ENCODE measurements at places on chromosomes 5 and 9.

- no peak for DNase-seq
Observed at GRCh38 chr5:176530393-176530982, 6.7 kb downstream of the RNF44 start.

DNA sequence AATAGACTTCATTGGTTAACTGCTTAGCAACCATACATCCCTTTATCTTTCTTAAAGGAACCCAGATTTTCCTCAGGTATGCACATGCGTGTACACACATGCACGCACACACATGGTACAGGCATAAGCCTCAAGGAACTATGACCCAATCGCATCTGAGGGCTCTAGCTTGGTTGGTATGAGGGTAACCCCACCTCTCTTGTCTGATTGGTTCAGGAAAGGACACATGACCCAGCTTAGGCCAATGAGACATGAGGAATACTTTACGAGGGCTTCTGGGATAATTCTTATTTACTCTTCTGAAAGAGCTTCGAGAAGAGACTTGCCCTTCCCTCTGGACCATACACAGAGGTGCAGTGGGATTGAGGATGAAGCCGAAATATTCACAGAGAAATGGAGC, 141.9 kb downstream of the FRMD3 start:
- DNase-seq, result no peak

- DNase-seq, result no peak
Observed at GRCh38 chr9:129166623-129167557, 11.2 kb downstream of the IER5L start.

DNA sequence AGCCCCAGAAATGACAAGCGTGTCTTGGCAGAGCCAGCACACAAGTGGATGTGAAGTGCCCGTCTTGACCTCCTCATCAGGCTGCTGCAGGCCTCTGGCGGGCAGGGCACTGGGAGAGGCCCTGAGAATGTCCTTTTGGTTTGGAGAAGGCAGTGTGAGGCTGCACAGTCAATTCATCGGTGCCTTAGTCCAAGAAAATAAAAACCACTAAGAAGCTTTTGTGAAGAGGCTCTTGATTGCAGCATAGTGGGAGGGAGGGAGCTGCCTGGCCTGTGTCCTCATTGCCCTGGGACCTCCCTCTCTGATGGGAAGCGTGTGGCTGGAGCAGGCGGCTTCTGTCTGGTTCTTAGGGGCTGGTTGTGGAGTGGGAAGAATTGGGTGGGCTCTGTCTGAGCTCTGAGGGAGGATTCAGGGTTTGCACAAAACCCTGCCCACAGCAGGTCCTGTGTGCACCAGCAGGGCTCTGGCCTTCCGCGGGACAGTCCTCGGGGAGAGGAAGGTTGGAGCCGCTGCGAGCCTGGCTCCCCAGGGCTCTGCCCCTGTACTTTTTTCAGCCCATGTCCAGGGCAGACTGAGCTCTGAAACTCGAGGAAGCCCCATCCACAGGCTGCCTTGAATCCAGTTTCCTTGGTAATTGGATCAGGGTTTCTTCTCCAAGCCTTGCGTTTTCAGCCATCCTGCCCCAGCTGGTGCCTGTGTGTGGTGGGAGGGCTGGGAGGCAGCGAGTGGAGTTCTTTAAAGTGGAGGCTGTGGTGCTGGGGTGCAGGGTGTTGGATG, 1.1 kb downstream of the HRCT1 start:
- DNase-seq, result no peak

- DNase-seq, result no peak
Observed at GRCh38 chr5:68265347-68265746, 49.8 kb downstream of the PIK3R1 start.

DNA sequence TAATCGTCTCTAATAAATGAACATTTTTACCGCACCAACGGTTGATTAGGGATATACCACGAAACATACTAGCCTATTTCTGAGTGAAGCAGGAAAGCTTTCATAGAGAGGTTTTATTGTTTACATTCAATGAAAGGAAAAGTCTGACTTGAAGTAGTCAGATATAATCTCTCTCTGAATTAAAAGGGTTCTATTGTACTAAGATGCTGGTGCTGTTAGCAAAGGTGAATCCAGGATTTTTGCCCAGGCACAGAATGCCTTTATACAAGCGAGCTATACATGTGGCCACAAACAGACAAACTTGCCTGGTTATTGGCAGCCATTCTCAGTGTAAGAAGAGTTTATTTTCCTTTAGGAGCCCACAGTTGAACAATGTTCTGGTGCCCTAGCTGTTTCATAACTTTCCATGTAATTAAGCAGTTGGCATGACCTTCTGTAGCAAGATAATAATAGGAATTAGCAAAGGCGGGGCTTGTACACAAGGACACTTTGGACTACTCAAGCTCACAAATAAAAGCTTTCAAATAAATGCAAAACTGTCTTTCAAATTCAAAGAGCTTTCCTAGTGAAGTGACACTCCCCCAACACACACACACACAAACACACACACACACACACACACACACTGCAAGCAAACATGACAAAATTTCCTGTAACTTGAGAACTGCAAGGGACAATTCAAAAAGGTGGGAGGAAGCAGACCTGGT, 198.7 kb upstream of the MAP3K1 start:
- DNase-seq, result no peak

GRCh38 chr9:91992461-91993041, 42.5 kb upstream of the ROR2 start:
- DNase-seq, result no peak

- DNase-seq, result no peak
Observed at GRCh38 chr5:126198531-126198930, 224.7 kb upstream of the GRAMD2B start.

DNA sequence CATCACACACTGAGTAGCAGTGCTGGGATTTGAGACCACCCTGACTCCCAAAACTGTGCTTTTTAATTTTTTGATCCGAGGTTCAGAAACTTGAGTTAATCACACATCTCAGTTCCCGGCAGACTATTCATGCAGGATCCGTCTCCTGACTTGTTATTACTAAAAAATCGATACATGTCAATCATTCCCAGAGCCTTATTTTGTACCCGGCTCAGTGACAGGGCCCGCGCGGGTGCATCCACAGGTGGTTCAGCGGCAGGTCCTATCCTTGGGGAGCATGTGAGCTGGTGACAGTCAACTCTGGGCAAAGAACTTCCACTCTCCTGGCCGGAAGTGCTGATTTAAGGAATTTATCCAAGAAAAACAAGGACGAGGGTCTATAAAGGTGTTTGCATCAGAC, 95.9 kb upstream of the MVB12B start:
- no peak for DNase-seq

DNA sequence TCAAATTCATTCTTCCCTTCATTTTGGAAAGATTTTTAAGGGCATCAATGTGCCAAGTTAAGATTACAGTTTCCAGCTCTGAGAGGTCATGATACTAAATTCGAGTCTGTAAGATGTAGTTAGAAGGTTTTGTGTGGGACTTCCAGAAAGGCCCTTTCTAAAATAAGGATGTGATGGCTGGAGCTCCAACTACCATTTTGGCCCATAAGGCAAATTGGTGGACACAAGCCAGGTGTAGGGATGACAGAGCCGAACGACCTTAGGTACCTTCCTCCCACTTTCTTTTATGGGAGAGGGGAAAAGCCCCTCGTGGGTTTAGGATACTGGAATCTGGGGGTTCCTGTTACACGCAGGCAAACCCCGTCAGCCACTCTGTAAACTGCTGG, 54.3 kb upstream of the PTPDC1 start:
- no peak for DNase-seq

DNA sequence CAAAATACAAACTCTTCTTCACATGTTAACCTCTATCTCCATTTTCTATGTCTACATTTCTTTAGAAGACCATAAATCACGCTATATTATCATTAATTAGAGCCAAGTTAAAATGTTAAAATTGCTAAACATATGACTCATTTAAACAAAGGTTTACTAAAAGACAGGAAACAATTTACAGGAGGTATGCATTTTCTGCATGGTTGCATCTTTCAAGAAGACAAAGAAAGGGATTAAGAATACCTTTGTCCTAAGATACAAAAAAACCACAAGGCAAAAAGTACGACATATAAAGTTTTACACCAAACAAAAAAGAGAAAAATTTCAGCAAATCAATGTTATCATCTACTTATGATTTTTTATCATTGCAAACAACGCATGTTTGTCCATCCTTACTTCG, 324.4 kb downstream of the PDE4D start:
- no peak for DNase-seq

- DNase-seq, result no peak
Observed at GRCh38 chr9:113822315-113822714, 53.8 kb upstream of the ZNF618 start.

DNA sequence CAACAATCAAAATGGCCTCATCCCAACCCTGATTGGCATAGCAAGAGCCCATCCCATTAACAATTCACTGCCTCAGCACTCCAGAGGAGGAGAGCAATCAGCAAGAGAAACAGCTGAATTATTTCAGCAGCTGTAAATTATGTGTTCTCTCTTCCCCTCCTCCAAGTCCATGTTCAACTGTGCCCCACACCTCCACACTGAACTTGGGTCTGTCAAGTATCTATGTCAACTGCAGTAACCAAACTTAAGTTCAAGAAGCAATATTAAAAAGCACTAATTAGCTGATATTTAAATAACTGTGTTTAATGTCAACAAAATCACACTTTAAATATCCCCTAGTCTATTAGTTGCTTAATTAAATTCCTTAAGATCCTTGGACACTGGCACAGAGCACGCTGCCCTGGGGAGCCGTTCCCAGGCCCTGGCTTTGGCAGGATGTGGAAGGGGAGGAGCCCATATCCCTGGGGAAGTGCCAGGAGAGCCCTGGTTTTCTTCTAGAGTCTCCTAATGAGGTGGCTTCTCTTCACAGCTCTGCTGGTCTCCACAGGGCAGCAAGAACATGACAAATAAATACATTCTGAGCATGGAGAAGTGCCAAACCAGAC, 50.6 kb downstream of the SIL1 start:
- DNase-seq, result no peak

DNA sequence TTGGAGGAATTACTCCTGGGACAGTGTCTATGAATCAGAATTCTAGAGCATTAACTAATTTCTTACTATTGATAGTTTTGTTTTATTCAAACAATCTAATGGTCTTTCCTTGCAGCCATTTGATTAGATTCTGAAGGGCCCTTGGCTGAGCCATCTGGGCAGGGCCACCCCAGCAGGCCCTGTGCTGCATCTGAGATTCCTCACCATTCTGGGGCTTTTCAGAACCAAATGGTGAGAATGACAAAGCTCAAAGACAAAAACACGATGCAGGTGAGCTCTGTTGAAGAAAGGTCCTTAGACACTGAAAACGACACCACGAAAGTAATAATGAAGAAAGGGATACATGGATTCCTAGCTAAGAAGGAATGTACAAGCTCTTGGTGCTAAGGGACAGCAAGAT, 321.0 kb upstream of the IRX4 start:
- no peak for DNase-seq

- DNase-seq, result no peak
Observed at GRCh38 chr5:9707732-9708462, 77.7 kb upstream of the TAS2R1 start.

DNA sequence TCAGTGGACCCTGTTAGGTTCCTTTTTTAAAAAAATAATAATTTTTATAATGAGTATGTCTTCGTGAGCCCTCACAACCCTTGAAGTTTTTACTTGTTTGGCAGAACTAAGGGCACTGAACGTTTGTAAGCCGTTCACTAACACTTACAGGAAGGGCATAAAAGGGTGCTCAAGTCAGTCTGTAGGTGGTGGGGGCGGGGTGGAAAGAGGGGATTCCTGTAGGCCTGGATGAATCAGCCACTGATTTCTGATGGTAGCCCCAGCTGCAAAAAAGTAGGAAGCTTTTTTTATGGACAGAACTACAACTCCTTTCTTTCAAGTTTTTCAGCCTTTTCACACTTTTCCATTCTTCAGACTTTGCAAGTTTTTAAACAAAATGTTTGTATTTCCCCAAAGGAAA, 35.8 kb downstream of the PIK3R1 start:
- DNase-seq, result no peak

DNA sequence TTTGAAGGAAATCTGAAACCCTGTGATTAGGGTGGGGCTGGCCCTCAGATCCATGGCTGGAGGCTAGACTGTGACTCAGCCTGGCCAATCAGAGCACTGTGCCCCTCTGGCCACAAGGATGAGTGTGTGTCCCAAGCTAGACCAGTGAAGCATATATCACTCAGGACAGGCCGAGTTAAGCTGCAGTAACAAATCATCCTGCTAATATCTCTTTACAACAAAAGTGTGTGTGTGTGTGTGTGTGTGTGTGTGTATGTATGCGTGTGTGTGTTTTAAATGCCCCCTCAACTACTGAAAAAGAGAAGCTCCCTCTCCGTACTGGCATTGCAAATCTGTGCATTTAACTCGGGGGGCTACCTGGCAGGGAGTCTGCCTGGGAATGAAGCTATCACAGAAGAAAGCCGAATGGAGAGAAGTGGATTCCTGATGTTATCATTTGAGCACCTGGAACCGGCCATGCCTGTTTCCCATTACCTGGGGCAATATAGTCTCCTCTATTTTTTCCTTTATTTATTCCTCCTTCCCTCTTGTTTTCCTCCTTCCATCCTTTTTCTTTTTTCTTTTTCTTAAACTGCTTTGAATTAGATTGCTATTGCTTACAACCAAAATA, 25.6 kb downstream of the STC2 start:
- DNase-seq, result no peak

GRCh38 chr5:39714036-39714698, 289.4 kb upstream of the DAB2 start:
- DNase-seq, result no peak

DNA sequence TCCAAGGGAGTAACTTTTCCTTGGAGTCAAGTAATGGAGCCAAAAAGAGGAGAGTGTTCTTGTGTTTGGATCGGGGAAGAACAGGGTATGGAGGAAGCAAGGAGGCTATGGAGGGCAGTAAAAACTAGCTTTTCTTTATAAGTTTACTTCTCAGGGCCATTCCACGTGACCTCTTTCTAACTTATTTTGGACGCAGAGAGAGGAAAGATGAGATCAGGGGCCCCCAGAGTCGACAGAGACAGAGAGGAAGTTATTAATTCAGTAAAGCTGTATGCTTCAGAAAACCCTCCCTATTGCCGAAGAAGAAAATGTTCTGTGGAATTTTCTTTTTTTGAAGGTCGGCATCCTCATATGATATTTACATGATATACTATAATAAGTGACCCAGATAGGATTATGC, 233.8 kb upstream of the MPDZ start:
- DNase-seq, result no peak

GRCh38 chr5:140977003-140977402, 10.7 kb downstream of the PCDHAC2 start:
- DNase-seq, result no peak

DNA sequence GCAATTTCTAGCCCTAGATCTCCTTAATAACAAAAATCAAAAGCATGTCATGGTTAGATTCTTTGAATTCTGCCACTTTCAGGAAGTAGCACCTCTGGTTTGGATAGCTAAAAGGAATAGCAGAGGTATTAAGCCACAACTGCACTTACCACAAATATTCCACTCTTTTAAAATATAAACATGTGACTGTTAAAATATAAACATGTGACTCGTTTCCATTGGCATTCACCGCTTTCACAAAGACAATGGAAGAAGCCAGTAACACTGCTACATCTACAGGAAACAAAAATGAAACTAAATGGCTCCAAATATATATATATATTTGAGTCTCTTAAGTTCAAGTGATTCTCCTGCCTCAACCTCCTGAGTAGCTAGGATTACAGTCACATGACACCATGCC, 222.9 kb downstream of the ARL15 start:
- DNase-seq, result no peak
